PC-3 (cell line): ENCODE measurements at places on chromosomes 1 and 21. TPM values are rescaled to one million over a fixed set of nuclear protein-coding genes. Genes with fewer than 3 reads are reported as not detected.

The SORT1 gene
- total RNA-seq = 9.2 and 14.3 TPM in 2 replicates

The CYP2J2 gene
- total RNA-seq = 0.44 and 0.75 TPM in 2 replicates

The HCN3 gene
- 1.8 and 1.9 TPM in 2 replicates for total RNA-seq

The ADORA1 gene
- total RNA-seq = 1.4 and 3.9 TPM in 2 replicates

The PLCH2 gene
- total RNA-seq = 5.9 and 7.2 TPM in 2 replicates

The NPL gene
- not detected in 2 replicates for total RNA-seq

The COX20 gene
- 50.0 and 55.8 TPM in 2 replicates for total RNA-seq

The HES4 gene
- 233 and 379 TPM in 2 replicates for total RNA-seq

The CTTNBP2NL gene
- 3.7 and 9.8 TPM in 2 replicates for total RNA-seq

The UBL4B gene
- 0.07 TPM in 1 of 2 replicates, not detected in the other for total RNA-seq

The LCE1C gene
- total RNA-seq = not detected in 2 replicates

The SPAG17 gene
- not detected in 2 replicates for total RNA-seq

The FLVCR1 gene
- total RNA-seq = 13.9 and 15.4 TPM in 2 replicates

The OR2W3 gene
- 4.5 and 9.4 TPM in 2 replicates for total RNA-seq

The FCRL6 gene
- total RNA-seq = not detected in 2 replicates

The L1TD1 gene
- not detected in 2 replicates for total RNA-seq

The ESRRG gene
- 1.1 and 1.7 TPM in 2 replicates for total RNA-seq

The YBEY gene
- 38.2 and 39.0 TPM in 2 replicates for total RNA-seq

The ZNF683 gene
- total RNA-seq = not detected in 2 replicates

The PLEKHA6 gene
- 53.8 and 64.3 TPM in 2 replicates for total RNA-seq

The LRRC38 gene
- 2.6 and 4.8 TPM in 2 replicates for total RNA-seq

The MNDA gene
- not detected in 2 replicates for total RNA-seq

The KRTAP19-4 gene
- total RNA-seq = not detected in 2 replicates

The BTBD19 gene
- 0.58 and 4.3 TPM in 2 replicates for total RNA-seq

The AMY1C gene
- total RNA-seq = not detected in 2 replicates

The FOXE3 gene
- not detected in 2 replicates for total RNA-seq

The OR2L8 gene
- total RNA-seq = not detected in 2 replicates

The GBP5 gene
- total RNA-seq = not detected in 2 replicates

The SLAMF1 gene
- not detected in 2 replicates for total RNA-seq

The DNAJC6 gene
- 3.0 and 7.3 TPM in 2 replicates for total RNA-seq

The RAB25 gene
- 18.1 and 18.5 TPM in 2 replicates for total RNA-seq

The HSD3B1 gene
- total RNA-seq = not detected in 2 replicates

The KCNE1 gene
- 0.58 and 0.69 TPM in 2 replicates for total RNA-seq

The CCDC185 gene
- total RNA-seq = not detected in 2 replicates

The MCOLN2 gene
- 11.7 and 24.6 TPM in 2 replicates for total RNA-seq

The MANEAL gene
- 47.6 and 54.1 TPM in 2 replicates for total RNA-seq

The UTS2 gene
- total RNA-seq = not detected in 2 replicates

The RORC gene
- total RNA-seq = 0.26 TPM in 1 of 2 replicates, not detected in the other

The RSPH1 gene
- 0.51 and 0.98 TPM in 2 replicates for total RNA-seq

The AMY1B gene
- not detected in 2 replicates for total RNA-seq

The TEKT2 gene
- total RNA-seq = not detected in 2 replicates

The ADAM30 gene
- total RNA-seq = not detected in 2 replicates

The TMEM240 gene
- 0.87 and 2.0 TPM in 2 replicates for total RNA-seq

The AKR7A2 gene
- 63.3 and 72.3 TPM in 2 replicates for total RNA-seq

The CSDE1 gene
- 380 and 480 TPM in 2 replicates for total RNA-seq

The LMNA gene
- total RNA-seq = 864 and 1,095 TPM in 2 replicates

The TRIM46 gene
- 4.1 and 5.4 TPM in 2 replicates for total RNA-seq
